ENCODE measurements at places on chromosomes 5 and 9.

DNA sequence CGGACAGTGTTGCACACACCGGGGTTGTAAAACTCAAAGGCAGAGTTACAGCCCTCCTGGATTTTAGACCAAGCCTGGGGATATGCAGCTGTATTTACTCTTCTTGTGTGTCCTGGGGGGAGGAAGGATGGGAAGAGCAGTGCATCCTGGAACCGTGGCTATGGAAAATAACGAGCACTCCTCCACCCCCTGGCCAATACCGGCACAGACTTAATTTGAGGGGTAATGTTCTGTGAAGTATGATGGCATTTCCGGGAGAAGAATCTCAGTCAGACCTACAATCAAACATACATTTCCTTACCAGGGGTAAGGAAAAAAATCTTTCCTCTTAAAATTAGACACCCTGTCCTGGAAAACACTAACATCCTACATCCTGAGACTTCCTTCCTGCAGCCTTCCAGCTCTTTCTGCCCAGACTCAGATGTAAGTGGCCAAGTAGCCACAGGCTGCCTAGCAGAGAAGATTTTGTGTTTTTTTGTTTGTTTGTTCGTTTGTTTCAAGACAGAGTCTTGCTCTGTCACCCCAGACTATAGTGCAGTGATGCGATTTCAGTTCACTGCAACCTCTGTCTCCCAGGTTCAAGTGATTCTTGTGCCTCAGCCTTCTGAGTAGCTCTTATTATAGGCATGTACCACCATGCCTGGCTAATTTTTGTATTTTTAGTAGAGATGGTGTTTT is 11.0 kb upstream of the ERMP1 start:
- no peak for DNase-seq

DNA sequence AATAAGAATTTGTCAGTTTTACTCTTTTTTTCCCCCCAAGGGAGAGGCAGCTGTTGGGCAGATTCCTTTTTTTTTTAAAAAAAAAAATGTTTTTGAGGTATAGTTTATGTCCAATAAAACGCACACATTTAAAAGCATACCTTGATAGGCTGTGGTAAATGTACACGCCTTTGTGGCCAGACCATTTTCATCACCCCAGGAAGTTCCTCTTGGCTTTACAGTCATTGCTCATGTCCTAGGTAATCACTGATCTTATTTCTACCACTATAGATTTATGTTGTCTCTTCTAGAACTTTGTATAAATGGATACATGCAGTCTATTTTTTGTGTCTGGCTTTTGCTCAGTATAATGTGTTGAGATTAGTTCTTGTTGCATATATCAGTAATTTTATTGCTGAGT is 9.8 kb downstream of the SUB1 start:
- DNase-seq: no peak

GRCh38 chr5:76849419-76850291 is at the start of gene S100Z:
TSS of gene S100Z (plus strand) at chr5:76850014. CDS start at chr5:76875360, 25,346 bp downstream.
- DNase-seq: no peak

GRCh38 chr9:83792746-83793145 is 24.8 kb downstream of the GKAP1 start:
- no peak for DNase-seq

- peak; percentile 28 for DNase-seq
Measured at GRCh38 chr5:72459089-72459661, 48.0 kb downstream of the ZNF366 start.

DNA sequence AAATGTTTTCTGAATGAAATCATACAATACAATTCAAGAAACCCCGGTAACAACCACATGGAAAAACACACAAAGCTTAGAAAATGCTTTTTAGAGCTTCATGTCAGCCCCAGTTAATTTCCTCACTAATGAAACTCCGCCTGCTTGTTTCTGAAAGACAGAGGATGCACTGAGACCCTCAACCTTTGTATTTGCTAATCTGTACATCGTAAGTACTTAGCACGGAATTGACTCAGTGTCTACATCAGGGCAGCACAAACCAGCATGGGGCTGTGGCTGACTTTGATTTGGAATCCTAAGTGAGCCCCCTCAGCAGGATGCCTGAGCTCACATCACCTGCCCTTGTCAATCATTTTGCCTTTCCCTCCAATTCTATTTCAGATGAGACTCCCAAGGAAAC is 499.1 kb upstream of the MPDZ start:
- DNase-seq: no peak

DNA sequence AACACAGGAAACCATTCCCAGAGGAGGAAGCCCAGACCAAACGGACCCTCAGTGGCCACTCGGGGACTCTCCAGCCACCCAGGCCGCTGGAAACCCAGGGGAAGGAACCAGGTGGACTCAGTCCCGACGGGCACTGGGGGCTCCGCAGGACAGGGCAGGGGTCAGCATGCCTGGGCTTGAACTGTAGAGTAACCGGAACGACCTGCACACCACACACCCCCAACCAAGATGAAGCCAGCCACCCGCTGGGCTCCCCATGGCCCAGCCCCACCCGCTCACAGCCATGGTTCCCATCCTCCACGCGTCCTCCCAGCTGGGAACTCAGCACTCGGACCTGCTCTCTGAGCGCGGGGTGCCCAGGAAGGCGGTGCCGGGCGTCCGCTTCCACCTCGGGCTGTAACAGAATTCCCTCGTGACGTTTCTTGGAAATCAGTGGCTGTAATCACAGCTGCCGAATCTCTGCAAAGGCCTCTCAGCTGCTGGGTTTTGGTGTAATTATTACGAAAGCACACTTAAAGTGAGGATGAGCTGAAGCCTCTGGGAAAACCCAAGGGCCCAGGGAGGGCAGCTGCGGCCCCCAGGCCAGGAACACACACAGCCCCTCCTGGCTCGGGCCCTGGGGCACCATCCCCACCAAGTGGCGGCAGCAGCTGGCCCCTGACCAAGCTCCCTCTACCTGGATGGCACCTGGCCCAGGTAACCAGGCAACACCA is 13.8 kb downstream of the NACC2 start:
- no peak for DNase-seq

Measured in right renal pelvis (tissue), 4 donors.